ENCODE measurements at places on chromosomes 4 and X.

- no peaks in the 10 kb centered on the region for H3K27me3 ChIP-seq
- no peaks in the 10 kb centered on the region for H3K36me3 ChIP-seq
- H3K4me3 ChIP-seq, result no peak overlapping the region
- no peak for DNase-seq
- H3K27ac ChIP-seq, result no peak overlapping the region
- H3K4me1 ChIP-seq, result no peaks in the 10 kb centered on the region
These were observed 273.7 kb upstream of the TECRL start for GRCh38 chr4:64682946-64683345.

DNA sequence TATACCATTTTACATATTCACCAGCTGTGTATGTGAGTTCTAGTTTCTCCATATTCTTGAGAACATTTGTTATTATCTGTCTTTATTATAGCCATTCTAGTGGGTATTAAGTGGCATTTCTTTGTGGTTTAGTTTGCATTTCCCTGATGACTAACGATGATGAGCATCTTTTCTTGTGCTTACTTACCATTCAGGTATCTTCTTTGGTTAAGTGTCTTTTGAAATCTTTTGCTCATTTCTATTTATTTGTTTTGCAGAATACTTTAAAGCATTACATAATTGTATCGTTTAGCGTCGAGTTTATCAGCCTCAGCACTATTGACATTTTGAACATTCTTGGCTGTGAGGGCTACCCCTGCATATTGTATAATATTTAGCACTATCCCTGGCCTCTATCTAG, 85.4 kb downstream of the FRMPD4 start:
- H3K4me1 ChIP-seq, result no peaks in the 10 kb centered on the region
- no peaks in the 10 kb centered on the region for H3K36me3 ChIP-seq
- no peak overlapping the region for H3K27ac ChIP-seq
- H3K4me3 ChIP-seq, result no peak overlapping the region
- H3K27me3 ChIP-seq, result no peaks in the 10 kb centered on the region
- no peak for DNase-seq

DNA sequence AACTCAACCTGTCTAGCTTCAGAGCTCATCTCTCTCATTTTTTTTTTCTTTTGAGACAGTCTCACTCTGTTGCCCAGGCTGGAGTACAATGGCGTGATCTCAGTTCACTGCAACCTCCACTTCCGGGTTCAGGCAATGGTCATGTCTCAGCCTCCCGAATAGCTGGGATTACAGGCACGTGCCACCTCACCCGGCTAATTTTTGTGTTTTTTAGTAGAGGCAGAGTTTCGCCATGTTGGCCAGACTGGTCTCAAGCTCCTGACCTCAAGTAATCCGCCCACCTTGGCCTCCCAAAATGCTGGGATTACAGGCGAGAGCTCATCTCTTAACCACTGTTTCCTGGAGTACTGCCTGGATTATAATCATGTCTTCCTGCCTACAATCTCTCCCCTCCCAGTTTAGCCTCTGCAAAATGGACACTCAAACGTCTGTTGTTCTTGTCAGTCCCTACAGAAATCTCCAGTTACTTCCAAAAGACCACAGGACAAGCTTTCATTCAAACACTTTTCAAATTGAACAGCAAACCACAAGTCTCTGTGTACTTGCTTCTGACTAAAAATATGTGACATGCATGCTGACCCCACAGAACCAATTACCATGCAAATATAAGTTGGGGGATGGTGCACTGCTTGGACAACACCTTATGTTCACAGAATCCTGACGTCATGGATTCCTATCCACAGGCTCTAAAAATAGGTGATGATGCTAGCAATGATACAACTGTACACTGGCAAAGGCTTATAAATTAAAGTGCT, 137.2 kb downstream of the SH3KBP1 start:
- H3K4me1 ChIP-seq, result no peaks in the 10 kb centered on the region
- no peak overlapping the region for H3K27ac ChIP-seq
- no peaks in the 10 kb centered on the region for H3K27me3 ChIP-seq
- H3K36me3 ChIP-seq, result no peaks in the 10 kb centered on the region
- no peak for DNase-seq

GRCh38 chr4:164779811-164780216, 25.9 kb downstream of the SMIM31 start:
- DNase-seq, result no peak

DNA sequence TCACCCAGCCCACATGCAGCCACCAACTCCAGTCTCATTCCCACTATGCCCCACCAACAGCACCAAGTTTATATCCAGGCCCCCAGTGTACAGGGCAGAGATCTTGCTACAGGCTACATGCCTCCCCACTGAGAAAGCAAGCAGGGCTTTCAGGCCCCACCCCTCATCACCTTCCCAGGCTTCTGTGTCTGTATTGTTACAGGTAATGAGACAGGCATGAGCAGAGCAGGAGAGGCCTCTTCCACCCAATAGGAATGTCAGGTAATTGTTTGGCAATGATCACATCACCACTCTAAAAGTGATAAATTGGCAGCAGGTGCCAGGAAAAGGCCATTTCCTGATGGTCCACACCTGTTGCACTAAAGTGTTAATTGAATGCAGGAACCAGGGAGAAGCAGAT, 102.5 kb downstream of the ZNF518B start:
- no peak overlapping the region for H3K4me3 ChIP-seq
- H3K27ac ChIP-seq, result no peak overlapping the region
- no peak for DNase-seq
- H3K27me3 ChIP-seq, result no peaks in the 10 kb centered on the region
- H3K36me3 ChIP-seq, result no peaks in the 10 kb centered on the region
- H3K4me1 ChIP-seq, result no peaks in the 10 kb centered on the region

DNA sequence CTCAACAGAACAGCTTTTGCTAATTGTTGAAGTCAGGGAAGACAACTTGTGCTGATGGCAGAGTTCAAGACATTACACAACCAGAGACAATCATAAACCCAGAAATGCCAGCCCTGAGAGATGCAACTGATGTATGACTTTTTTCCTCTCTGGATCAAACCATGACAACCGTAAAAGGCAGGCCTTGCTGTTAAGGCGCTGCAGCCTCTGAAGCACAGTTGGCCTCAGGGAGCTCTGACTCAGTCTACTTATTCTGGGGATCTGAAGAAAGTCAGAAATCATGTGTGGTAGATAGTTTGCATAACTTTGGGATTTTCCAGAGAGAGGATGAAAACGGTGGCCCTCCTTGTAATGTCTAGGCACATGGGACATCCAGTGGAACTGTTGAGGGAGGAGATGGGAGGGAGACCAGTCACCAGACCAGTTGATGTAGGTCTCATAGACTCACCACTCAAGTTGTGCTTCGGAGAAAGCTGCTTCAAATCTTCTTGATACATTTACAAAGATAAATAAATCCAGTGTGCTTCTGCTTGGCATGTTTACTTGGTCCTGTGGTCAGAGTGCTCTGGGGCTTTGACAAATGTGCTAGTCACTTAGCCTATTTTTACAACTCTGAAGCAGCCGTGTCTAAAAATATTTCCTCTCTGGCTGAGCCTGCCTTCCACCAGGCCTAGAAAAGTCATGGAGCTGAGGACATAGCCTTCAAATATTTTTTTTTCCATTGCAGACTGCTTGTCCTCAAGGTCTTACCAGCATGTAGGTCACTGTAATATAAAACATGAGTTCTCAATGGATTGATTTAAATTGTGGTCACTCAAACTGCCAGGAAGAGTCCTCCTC, 7.5 kb downstream of the HADH start:
- no peaks in the 10 kb centered on the region for H3K36me3 ChIP-seq
- no peak overlapping the region for H3K4me3 ChIP-seq
- no peak for DNase-seq
- H3K27me3 ChIP-seq, result no peaks in the 10 kb centered on the region
- peaks cover 28% of the 10 kb centered on the region for H3K4me1 ChIP-seq

DNA sequence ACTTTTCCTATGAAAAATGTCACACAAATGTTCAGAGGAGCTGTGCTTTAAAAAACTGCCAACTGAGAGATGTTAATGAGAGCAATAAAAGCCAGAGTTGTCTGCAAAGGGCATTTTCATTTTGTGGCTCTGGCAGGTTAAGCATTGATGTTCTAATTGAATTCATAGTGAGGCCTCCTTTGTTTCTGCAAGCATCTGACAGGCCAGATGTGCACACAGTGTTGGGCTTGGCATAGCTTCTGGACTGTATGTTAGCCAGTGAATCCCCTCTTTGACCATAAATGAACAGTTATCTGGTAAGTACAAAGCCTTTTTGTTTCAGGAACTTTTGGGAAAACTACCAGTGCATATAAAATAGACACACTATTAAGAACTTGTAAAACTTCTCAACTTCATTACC, 81.9 kb downstream of the JADE3 start:
- no peaks in the 10 kb centered on the region for H3K4me1 ChIP-seq
- no peaks in the 10 kb centered on the region for H3K27me3 ChIP-seq
- DNase-seq, result no peak

DNA sequence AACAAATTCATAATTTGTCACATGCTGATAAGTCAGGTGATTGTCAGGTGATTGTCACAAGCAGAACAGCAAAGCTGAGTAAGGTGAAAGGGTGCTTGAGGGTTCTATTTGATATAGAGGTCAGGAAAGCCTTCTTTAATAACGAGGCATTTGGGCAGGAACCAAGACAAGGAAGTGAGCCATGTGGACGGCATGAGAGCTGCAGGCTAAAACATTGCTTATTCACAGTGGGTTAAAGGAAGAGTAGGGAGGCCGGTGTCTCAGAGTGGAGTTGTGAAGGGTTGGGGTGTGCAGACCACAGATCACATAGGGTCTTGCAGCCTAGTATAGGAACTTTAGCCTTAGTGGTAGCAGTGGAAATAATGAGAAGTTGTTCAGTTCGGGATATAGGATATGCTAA, 31.3 kb upstream of the CYP2U1 start:
- H3K27me3 ChIP-seq, result no peaks in the 10 kb centered on the region
- no peak overlapping the region for H3K4me3 ChIP-seq
- H3K4me1 ChIP-seq, result peaks cover 10% of the 10 kb centered on the region

GRCh38 chr4:112167794-112168193, 22.5 kb downstream of the FAM241A start:
- no peaks in the 10 kb centered on the region for H3K36me3 ChIP-seq
- H3K4me1 ChIP-seq, result no peaks in the 10 kb centered on the region
- H3K4me3 ChIP-seq, result no peak overlapping the region
- no peak overlapping the region for H3K27ac ChIP-seq
- no peak for DNase-seq
- H3K27me3 ChIP-seq, result no peaks in the 10 kb centered on the region

DNA sequence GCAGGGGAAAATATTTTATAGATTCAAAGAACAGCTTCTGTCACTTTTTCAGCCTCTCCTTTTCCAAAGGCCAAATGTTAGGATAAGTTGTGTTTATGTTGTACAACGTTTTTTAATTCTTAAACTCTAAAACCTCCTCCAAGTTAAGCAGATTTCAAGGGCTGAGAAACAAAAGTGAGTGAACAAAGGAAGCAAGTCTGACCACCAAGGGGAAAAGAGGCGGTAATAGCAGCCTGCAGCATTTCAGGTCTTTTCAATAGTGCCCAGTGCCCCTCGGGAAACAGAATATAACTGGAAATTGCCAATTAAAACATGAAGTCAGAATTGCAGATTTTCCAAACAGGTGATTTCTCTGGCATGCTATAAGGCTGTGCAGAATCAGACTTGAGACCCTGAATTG, 510.0 kb upstream of the HTR2C start:
- no peak for DNase-seq
- no peak overlapping the region for H3K27ac ChIP-seq
- no peaks in the 10 kb centered on the region for H3K4me1 ChIP-seq
- no peaks in the 10 kb centered on the region for H3K27me3 ChIP-seq
- H3K36me3 ChIP-seq, result no peaks in the 10 kb centered on the region

DNA sequence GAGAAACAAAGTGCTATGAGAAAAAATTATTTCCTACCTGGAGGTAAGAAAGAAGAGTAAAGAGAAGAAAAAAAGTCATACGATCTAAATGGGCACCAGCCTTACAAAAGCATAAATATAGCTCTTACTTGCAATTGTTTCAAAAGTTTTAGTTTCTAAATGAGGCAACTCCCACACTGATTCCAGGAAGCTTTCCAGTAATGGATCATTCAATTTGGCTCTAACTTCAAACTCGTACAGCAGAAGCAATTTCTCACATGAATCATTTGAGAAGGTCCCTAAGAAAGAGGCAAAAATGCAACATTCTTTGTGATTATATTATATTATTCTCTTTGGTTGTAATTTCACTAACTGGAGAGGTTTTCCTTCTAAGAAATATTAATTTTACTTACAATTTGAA, 109.9 kb downstream of the DLG3 start:
- H3K4me1 ChIP-seq, result no peaks in the 10 kb centered on the region
- no peak for DNase-seq
- H3K27me3 ChIP-seq, result no peaks in the 10 kb centered on the region
- H3K27ac ChIP-seq, result no peak overlapping the region
- no peak overlapping the region for H3K4me3 ChIP-seq
- H3K36me3 ChIP-seq, result no peaks in the 10 kb centered on the region

GRCh38 chrX:43958529-43958928, 14.7 kb downstream of the NDP start:
- no peak overlapping the region for H3K27ac ChIP-seq
- H3K27me3 ChIP-seq, result no peaks in the 10 kb centered on the region
- DNase-seq, result no peak

GRCh38 chrX:1521459-1521956, 15.5 kb downstream of the P2RY8 start:
- H3K36me3 ChIP-seq, result no peaks in the 10 kb centered on the region
- H3K4me3 ChIP-seq, result no peak overlapping the region
- DNase-seq, result peak; percentile 34
- no peaks in the 10 kb centered on the region for H3K4me1 ChIP-seq

- H3K27me3 ChIP-seq, result no peaks in the 10 kb centered on the region
- DNase-seq, result peak; percentile 63
- no peak overlapping the region for H3K4me3 ChIP-seq
- no peaks in the 10 kb centered on the region for H3K36me3 ChIP-seq
- no peak overlapping the region for H3K27ac ChIP-seq
These were observed 689 bp downstream of the NR0B1 start for GRCh38 chrX:30308263-30309138.

DNA sequence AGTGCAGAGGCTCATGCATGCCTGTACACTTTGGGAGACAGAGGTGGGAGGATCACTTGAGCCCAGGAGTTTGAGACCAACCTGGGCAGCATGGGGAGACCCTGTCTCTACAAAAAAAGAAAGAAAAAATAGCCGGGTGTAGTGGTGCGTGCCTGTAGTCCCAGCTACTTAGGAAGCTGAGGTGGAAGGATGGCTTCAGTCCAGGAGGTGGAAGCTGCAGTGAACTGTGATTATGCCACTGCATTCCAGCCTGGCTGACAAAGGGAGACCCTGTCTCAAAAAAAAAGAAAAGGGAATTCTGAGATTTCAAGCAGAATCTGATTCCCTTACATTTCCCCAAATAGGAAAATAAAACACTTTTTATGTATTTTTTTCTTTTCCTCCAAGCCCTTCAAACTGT, 83.5 kb downstream of the SYNPO2 start:
- peaks cover 21% of the 10 kb centered on the region for H3K4me1 ChIP-seq
- H3K36me3 ChIP-seq, result no peaks in the 10 kb centered on the region
- H3K27ac ChIP-seq, result no peak overlapping the region
- H3K27me3 ChIP-seq, result no peaks in the 10 kb centered on the region

GRCh38 chr4:183830438-183830985, 74.6 kb upstream of the STOX2 start:
- no peak overlapping the region for H3K27ac ChIP-seq
- no peaks in the 10 kb centered on the region for H3K36me3 ChIP-seq
- H3K4me1 ChIP-seq, result peaks cover 24% of the 10 kb centered on the region
- no peaks in the 10 kb centered on the region for H3K27me3 ChIP-seq
- DNase-seq, result no peak

- DNase-seq, result no peak
- H3K4me3 ChIP-seq, result no peak overlapping the region
- H3K27me3 ChIP-seq, result no peaks in the 10 kb centered on the region
- no peak overlapping the region for H3K27ac ChIP-seq
- no peaks in the 10 kb centered on the region for H3K4me1 ChIP-seq
- H3K36me3 ChIP-seq, result no peaks in the 10 kb centered on the region
These were observed 140.5 kb downstream of the CHRNA9 start for GRCh38 chr4:40475609-40476008.

Data from upper lobe of left lung (tissue), 6 donors.